ENCODE measurements at places on chromosomes 6 and 20.

DNA sequence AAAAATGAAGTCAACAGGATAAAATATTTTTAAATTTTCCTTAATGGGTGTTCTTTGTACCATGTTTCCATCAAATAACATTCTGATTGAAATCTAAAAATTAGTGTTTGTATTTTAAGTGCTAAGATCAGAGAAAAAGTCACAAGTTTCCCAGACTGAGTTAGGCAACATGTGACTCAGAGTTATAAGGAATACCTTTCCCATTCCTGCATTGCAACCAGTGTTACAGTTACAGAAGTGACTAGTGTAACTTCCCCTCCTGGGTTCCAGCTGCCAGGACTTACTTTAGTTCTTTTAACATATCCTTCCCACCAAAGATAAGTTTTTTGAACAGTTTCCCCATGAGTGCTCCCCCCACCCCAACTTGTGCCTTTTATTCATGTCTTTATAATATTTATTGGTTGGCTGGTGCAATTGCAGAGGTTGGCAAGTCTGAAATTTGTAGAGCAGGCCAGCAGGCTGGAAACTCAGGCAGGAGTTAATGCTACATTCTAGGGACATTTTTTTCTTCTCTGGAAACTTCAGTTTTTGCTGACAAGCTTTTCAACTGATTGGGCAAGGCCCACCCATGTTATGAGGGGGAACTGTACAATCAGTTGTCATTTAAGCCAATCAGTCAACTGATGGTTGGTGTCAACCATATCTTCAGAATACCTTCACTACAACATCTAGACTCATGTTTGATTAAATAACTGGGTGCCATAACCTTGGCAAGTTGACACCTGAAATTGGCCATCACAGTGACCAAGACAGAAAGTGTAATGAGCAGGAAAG, 22.9 kb upstream of the ESR1 start:
- DNase-seq, result no peak

- no peak for DNase-seq
These were observed 23.1 kb downstream of the BNIP5 start for GRCh38 chr6:36313649-36313936.

- no peak for DNase-seq
These were observed 253.8 kb upstream of the RIN2 start for GRCh38 chr20:19504251-19504650.

DNA sequence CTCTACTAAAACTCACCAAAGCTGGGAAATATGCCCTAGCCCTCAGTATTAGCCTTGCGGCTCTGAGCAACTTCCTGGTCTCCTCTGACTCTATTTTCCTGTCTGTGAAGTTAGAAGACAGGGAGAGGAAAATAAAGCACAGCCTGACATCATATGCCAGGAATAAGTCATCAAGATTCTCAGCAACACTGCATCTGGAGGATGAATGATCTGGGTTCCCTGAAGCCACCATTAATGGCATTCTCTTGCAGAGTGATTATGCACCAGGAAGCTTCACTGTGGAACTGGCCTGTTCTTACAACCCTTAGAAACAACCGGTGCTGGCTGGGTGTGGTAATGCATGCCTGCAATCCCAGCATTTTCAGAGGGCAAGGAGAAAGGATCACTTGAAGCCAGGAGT, 12.4 kb downstream of the ADGRF5 start:
- DNase-seq, result no peak

All from mucosa of gallbladder (tissue), 1 donor.